ENCODE measurements at places on chromosomes 6 and 20.

- DNase-seq = no peak
Observed at GRCh38 chr6:37190159-37190535, 20.2 kb downstream of the PIM1 start.

GRCh38 chr6:33073431-33073871, at the start of gene HLA-DPA1:
HLA-DPA1 (minus strand) TSS chr6:33073649.
- DNase-seq = no peak

- no peak for DNase-seq
Observed at GRCh38 chr20:19433371-19434350, 221.2 kb downstream of the SLC24A3 start.

DNA sequence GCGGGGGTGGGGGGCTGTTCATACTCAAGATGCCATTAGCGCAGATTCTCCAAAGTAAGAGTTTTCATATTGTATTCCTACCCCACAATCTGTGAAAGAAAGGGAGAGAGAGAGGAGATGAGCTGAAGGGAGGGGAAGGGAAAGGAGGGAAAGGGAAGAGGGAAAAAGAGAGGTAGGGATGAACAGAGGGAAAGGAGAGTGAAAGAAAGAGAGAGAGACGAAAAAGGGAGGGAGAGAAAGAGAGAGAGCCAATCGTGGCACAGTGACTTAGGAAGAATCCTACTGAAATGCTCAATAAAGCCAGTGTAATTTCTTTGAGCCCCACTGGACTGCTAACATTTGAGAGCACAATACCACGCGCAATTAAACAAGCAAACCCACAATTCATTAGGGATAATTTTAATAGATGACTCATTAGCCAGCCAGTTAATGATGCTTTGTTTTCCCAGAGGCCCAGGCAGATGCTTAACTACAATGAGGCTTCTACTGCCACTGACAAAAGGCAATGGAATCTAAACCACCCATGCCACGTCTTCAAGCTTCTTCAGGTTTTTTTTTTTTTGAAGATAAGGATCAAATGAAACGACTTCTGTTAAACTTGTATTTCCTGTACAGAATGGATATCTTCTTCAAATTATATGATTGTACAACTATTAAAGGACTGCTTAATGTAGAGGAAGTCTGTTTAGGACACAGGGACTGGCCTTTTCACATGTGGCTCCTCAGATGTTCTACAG, 306.8 kb downstream of the FOXC1 start:
- DNase-seq = no peak

DNA sequence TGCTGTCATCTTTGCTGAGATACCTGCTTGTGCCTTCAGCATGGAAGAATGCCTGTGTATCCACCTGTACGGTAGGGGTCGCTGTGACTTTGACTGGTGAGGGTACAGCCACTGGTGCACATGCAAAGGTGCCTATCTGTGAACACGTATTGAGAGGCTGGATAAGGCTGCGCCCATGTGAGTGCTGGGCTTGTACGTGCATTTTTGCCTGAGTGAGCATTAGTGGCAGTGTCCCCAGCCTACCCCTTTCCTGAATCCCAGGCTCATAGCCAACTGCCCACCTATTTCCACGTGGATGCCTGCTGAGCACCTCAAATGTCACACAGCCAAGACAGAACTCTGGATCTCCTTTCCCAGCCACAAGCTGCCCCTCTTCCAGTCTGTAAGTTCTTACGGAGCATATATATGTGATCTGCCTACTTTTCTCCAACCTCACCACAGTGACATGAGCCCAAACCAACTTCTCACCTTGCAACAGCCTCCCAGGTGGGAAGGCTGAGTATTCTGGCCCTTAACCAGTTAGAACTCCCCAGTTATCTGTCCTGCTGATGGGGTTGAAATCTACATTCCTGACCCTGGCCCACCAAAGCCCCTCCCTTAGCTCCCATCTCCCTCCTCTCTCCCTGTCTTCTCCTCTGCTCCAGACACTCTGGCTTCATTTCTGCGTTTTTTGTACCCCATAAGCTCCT, 1.1 kb upstream of the SLC2A10 start:
- no peak for DNase-seq

DNA sequence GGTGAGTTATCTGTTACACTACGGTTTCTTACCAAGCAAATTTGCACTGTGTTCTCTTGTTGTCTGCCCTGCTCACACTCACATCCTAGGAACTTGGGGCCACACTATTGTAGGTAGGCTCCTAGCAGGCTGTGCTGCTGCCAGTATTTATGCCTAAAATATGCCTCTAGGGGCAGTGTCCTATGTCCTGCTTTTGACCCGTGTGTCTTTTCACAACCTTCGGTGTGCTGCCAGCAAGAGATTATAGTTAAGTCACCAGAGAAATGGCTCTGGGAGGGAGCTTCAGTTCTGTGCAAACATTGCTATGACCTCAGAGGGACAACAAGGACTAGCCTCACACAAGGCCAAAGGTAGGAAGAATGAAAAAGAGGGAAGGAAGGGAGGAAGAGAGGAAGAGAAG, 8.9 kb upstream of the TAAR5 start:
- DNase-seq = no peak

DNA sequence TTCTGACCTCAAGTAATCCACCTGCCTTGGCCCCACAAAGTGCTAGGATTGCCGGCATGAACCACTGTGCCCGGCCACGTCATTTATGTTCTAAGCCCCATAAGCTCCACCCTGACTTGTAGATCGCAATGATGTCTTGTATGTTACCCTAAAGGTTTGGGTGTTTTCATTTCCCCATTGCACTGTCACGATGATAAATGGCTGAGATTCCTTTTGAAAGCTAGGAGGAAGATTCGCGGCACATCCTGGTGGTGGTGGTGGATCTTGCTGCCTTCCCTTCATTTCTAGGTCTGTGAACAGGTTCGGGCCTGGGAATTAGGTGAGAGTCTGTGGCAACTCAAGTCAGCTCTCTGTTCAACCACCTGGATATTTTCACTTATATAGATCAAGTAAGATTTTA, 28.3 kb downstream of the MUC22 start:
- DNase-seq = no peak

DNA sequence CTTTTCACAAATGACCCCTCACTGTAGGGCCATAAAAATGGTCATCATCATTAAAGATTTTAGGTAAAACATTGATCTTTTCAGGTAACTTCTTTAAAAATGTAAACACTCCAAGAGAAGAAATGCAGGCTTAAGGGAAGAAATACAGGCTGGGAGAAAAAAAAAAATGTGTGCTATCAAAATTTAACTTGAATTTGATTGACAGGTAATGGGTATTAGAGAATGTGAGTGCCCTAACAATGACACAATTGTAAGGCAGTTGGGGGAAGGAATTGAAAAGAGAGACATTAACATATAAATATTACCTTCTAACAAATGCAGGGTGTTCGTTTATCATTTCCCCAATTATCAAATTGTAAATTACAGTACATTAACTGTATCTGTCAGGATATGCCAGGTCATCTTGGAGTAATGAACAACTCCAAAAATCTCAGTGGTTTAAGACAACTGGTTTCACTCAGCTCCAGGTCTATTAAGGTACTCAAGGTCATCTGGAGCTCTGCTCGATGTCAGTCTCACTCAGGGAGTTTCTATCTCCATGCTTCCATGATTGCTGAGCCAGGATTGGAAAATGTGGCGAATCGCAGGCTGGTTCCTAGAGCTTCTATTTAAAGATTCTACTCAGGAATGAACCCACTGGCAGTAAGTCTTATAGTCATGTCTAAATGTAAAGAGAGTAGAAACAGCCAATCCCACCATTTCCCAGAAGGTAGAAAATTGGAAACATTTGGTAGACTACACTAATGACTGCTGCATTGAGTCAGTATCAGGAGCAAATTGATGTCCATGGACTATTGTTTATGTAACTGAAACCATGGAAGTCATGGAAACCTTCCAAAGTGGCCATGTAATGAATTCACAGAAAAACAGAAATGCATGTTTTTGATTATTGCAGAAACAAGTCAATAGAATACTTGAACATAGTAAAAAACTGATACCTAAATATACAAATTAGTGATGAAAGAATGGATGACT, 55.6 kb downstream of the FRK start:
- no peak for DNase-seq

GRCh38 chr6:124441450-124441849, 520.8 kb upstream of the RNF217 start:
- no peak for DNase-seq

- no peak for DNase-seq
Observed at GRCh38 chr6:53474010-53474409, 70.9 kb downstream of the GCLC start.

GRCh38 chr6:162957062-162957461, 229.3 kb downstream of the PACRG start:
- DNase-seq = no peak

DNA sequence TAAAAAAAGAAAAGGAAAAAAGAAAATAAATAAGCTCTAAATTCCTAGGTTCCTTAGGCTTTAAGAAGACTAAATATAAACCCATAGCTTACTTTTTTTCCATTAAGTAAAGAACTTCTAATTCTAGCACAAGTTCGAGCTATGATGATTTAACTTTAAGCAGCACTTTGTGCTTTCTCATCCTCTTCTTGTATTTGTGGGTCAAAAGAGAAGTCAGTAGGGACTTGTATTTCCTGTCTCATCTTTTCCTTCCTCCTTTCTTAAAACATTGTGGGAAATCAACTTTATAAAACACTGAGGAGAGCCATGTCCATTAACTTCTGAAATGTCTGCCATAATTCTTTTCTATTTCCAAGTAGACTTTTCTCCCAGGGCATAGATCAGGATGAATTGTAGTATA, 637.7 kb upstream of the CITED2 start:
- no peak for DNase-seq

DNA sequence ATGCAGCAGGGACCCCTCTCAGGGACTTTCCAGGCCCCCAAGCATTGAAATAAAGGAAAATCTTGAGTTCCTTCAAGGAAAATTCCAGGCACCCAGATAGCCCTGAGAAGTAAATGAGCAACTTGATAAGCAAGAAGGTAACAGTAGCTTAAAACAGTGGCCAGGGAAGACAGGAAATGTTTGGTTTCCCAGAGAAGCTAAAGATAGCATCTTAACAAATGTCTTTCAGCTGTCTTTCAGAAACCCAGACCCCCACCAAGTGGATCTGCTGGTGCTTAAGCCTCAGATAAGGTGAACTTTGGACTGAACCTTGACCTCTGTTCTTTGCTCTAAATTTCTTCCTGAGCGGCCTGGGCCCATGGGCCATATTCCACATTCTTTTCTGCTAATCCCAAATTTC, 117.8 kb upstream of the CST7 start:
- DNase-seq = no peak

DNA sequence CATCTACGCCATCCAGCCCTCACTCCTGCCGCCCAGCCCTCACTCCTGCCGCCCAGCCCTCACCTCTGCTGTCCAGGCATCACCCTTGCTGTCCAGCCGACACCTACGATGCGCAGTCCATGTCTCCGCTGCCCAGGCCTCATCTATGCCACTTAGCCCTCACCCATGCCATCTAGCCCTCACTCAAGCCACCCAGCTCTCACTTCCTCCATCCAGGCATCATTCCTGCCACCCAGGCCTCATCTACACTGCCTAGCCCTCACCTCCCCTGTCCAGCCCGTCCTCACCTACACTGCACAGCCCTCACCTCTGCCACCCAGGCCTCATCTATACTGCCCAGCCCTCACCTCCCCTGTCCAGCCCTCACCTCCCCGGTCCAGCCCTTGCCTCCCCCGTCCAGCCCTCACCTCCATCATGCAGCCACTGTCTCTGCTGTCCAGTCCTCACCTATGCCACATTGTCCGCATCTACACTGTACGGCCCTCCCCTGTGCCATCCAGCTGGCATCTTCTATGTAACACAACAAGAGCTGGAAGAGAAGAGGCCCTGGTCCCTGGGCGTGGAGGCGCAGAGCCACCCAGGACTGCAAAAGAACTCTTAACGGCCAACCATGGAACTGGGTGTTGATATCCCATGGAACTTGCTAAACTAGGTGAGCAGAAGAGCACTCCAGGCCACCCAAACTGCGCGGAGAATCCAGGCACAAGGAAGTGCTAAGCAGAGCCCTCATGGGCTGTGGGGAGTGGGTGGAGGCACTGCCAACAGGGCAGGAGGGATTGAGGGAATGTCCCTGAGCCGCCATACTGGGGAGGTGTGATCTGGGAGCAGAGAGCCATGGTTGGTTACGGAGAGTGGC, 31.0 kb downstream of the RNASET2 start:
- no peak for DNase-seq

DNA sequence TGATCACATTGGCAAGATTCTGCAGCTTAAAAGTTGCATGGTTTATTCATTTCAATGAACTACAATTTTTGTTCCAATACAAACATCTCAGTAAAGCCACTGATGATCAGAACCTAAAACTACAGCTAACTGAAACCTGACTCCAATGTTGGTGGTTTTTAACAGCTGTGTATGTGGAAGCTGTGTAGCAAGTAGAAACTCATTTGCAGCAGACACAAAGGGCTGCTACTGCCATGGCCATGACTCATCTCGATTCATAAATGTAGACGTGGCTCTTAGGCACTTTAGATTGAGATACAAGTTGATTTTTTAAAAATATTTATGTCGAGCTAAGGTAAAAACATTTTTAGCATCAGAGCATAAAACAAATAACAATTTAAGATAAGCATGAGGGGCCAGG, 19.5 kb upstream of the MAP3K4 start:
- no peak for DNase-seq

DNA sequence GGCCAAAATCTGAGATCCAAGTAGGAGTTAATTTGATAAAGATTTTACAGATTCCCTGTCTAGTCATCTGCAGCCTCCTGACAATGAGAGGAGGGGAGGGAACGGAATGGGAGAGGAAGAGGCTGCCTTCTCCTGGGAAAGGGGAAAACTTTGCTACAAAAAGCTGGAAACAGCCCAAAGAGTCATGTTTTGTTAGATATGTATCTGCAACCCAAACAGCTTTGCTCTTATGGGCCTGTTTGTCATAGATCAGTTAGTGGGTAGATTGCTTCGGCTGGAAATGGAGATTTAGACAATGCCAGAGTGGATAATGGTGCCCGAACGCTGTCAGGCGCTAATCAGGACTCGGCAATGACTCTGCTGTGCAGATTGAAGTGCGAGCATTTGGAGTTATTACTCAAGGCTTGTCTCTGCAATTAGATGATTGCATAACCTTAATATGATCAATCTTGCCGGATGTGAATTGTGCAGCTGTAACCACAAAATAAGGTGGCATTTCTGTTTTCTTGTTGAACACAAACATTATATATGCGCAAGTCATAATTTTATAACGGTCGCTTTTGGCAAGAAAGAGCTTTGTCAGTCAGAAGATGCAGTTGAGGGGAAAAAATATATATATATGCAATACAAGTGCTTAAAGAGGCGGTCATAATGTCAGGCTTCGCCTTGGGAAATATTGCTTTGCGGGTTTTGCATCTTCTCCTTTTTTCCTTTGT, 92.4 kb upstream of the MAFB start:
- no peak for DNase-seq

Data from activated CD4-positive, alpha-beta T cell treated with anti-CD3 and anti-CD28 coated beads, Interleukin-2, amount 50 U/mL, for 4 hours (primary cell).